ENCODE measurements at places on chromosomes 7 and 10.

DNA sequence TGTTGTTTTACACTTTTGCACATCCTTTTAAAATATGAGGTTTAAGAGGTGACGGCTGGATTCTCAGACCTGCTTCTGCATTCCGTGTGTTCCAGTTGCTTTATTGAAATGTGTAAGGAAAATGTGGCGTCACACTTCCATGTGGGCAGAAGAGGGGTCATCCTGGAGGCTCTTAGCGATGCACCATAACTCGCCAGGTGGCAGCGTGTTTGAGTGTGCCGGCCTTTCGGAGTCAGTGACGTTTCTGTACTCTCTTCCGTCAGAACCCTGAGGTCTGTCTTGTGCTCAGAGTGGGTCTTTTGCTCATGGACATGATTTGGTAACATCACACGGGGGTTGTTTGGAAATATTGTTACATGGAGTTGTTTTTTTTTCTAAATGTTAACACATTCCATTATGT lies 9.1 kb downstream of the PPP2R2D start:
- DNase-seq, result no peak

- no peak for DNase-seq
Observed at GRCh38 chr7:100818366-100818765, 9.0 kb downstream of the EPHB4 start.

- DNase-seq, result no peak
Observed at GRCh38 chr10:4651404-4652037, 174.5 kb upstream of the AKR1E2 start.

- DNase-seq, result peak; percentile 19
Observed at GRCh38 chr10:101649525-101650085, 45.4 kb downstream of the FBXW4 start.

GRCh38 chr10:114879541-114880158 lies 58.1 kb downstream of the FHIP2A start:
- no peak for DNase-seq

DNA sequence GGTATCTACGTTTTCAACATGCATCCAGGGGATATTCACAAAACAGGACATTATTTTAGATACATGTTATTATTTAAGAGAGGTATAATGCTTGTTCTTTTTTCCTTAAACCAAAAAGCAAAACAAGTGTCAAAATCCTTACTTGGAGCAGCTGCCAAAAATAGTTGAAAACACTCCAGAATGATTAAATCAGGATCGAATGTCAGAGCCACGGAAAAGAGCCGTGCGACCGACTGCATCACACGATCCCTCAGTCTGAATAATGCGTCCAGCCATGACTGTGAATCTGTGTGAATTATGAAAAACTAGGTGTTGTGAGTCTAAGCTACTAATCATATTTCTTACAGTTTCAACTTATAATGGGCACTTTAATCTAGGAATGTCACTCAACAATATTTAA lies 126.0 kb downstream of the PARD3 start:
- no peak for DNase-seq

DNA sequence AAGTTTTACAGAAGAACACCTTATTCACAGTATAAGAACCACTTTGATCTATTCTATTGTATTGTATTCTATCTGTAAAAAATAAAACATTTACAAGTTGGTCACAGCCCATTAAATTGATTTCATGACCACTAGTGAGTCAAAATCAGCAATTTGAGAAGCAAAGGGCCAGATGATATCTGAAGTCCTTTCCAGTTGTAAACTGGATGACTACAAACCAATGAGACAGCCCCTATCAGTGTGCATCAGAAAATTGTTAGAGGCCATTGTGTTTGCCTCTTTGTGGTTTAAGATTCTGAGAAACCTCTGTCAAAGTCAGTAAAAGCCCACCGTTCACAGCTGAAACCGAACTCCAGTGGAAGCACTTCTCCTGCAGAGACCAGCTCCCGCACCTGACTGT lies 54.8 kb downstream of the TBXAS1 start:
- no peak for DNase-seq

DNA sequence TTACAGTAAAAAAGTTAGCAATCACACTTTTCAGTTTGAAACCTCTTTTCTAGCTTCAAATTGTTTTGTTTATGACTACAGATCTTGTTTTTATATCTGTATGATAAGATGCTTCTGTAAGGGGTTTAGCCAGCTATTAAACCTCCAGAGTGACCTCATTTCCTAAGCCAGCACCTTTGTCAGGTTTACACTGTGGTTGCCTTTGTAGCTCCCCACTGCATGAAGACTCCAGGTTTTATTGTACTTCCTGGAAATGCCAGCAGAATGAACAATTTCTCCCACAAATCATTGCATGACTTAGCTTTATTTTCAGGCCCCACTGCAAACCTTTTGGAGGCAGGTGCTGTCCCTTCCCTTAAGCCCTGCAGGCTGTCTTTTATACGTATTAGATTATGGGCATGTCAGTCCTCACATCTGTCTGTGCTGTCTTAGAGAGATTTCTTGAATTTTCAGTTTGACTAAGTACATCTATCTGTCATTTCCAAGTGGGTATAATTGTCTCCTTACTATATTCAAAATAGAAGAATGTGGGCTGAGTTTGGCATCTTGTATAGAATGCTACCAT lies 8.2 kb upstream of the AGR3 start:
- DNase-seq, result no peak

GRCh38 chr7:84102213-84102612 lies 92.4 kb downstream of the SEMA3A start:
- no peak for DNase-seq

- no peak for DNase-seq
Observed at GRCh38 chr7:88092676-88092999, 127.2 kb downstream of the SRI start.

DNA sequence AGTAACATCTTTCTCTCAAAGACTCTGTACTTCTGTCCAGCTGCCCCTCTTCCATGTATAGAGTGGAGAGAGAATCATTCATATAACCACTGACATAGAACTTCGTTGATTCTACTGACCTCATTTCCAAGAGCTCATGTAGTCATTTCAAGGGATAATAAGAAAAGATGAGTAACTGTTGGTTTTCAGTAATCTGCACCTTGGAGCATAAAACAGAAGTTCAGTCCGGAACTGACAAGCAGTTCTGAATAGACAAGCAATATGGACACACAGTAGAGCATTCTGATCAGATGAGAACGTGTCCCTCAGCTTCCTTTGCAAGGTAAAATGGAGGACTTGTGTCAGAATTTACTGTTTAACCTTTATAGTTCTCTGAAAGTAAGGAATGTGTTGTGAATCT lies 847.1 kb downstream of the REEP3 start:
- no peak for DNase-seq

GRCh38 chr7:100220586-100221230 lies 959 bp downstream of the PVRIG start:
- no peak for DNase-seq

- no peak for DNase-seq
Observed at GRCh38 chr10:127866276-127867013, 26.3 kb downstream of the CLRN3 start.

DNA sequence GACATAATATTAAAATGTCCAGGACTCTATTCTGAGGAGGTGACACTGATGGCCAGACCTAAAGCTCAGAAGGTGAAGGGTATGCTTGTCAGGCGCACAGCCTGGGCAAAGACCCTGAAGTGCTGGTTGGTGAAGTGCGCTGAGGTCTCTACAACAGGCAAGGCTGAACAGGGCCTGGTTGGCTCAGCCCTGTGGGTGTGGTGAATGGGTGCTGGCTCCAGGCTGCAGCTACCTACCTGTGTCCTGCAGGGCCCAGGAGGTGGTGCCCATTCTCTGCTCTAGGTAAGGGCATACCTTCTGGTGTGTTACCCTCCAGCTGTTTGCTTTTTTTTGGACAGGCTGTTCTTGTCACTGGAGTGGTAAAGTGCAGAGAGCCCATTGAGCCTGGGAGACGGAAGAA lies 85.1 kb downstream of the RAMP3 start:
- no peak for DNase-seq

All from H54 (cell line).